ENCODE measurements at places on chromosomes 16 and 17.

DNA sequence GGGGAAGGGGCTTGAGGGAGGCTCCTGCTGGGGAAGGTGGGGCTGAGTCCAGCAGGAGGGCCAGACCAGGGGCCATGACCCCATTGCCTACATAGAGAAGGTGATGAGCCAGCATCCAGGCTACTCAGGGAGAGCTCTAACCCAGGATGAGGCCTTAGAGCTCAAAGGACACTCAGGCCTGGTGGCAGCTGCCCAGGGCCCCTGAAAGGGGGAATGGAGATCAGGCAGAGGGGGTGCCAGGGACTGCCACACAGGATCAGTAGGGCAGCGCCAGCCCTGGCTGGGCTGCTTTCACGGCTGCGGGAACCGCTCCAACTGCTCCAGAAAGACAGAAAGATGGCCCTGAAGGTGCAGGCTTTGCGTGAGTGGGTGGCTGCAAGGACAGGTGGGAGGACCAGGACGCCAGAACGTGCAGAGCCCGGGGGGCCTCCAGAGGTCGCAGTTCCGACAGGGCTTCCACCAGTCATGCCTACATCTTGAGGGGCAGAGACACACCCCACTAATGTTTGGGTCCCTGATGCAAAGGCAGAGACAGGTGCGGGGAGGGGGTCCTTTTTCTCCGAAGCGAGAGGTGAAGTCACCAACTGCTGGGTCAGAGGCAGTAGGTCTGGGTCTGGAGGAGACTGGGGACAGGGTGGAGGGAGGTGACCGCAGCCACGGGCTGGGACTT lies 882 bp upstream of the ATP6V0C start:
- peak; percentile 68 for DNase-seq

DNA sequence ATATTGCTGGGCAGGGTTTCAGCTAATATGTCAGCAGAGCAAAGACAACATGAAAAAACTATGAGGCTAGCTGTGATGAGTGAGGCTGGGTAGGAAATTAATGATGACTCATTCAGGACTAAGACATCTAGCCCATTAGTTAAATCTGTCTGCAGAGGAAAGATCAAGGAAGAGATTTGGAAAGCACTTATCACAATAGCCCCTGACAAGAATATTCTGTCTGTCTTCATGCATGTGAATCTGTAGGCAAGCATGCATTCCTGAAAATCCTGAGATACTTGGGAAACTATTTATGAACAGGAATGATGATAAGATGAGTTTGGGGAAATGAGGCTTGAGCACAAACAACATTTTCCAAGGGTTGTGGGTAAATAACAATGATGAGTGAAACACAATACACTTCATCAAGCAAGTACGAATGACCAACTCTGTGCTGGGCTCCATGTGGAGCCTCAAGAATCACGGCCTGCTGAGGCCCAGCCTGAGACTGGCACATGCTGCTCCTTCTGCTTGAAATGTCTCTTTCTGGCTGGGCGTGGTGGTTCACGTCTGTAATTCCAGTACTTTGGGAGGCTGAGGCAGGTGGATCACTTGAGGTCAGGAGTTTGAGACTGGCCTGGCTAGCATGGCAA lies 96.5 kb upstream of the ASIC2 start:
- DNase-seq, result no peak

- no peak for DNase-seq
Measured at GRCh38 chr16:79982862-79983261, 382.3 kb upstream of the MAF start.

GRCh38 chr17:29607557-29608195 lies 14.7 kb downstream of the ANKRD13B start:
- no peak for DNase-seq

GRCh38 chr16:89478576-89479221 lies 11.7 kb downstream of the ANKRD11 start:
- no peak for DNase-seq

DNA sequence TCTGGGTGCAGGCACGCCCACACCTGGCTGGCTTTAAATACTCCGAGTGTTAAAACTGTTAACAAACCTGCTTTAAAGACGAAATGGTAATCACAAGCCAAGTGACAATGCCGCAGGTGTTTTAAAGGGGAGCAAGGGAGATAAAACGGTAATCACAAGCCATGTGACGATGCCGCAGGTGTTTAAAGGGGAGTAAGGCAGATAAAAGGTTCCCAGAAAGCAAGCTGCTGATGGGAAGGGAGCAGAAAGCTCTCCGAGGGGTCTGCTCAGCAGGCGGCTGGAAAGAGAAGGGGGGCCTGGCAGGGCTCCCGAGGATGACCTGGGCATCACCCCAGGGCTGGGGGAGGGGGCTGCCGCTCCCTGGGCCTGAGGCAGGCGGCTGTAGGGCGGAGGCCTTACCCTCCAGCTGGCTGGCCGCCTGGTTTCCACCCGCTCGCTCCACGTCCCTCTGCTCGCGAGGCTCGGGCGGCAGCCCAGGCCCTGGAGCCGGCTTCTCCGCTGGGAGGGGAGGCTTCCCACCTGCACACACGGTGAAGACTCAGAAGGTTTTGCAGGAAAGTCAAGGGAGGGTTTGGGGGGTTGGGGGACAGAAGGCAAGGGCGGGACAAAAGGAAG lies 12.1 kb downstream of the NDUFAF8 start:
- no peak for DNase-seq

DNA sequence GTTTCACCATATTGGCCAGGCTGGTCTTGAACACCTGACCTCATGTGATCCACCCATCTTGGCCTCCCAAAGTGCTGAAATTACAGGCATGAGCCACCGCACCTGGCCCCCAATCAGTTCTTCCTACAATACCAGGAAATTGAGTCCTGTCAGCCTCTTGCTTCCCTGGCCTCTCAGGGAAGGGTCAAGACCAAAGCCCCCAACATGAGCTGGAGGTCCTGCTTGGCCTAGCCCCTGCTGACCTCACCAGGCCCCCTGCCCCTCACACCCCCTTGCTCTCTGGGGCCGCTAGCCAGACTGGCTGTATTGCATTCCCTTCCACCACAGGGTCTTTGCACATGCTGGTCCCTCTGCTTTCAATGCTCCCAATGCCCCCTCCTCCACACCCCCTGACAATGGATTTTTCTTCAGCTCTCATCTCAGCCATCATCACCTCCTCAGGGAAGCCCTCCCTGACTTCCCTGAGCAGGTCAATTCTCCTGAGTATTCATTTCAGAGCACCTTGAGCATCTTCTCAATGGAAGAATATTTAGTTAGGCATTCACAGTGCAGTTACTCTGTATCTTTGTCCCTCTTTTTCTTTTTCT lies 24.1 kb downstream of the IGFBP4 start:
- no peak for DNase-seq

DNA sequence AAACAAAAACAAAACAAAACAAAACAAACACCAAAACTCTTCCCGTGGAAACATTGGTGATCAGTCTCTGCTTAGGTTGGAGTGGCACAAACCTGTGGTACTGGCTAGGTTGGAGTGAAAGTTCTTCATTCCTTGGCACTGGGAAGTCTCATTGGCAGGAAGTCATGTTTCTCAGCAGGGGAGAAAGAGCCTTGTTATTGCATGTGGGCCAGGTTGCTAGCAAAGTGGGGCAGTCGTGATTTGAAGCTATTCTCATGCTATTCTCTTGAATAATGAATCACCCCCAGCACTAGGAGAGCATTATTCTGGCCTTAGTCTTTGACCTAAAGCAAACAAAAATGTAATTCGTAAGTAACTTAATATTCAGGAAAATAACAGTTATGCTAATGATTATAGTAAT lies 24.3 kb upstream of the B4GALNT2 start:
- no peak for DNase-seq

DNA sequence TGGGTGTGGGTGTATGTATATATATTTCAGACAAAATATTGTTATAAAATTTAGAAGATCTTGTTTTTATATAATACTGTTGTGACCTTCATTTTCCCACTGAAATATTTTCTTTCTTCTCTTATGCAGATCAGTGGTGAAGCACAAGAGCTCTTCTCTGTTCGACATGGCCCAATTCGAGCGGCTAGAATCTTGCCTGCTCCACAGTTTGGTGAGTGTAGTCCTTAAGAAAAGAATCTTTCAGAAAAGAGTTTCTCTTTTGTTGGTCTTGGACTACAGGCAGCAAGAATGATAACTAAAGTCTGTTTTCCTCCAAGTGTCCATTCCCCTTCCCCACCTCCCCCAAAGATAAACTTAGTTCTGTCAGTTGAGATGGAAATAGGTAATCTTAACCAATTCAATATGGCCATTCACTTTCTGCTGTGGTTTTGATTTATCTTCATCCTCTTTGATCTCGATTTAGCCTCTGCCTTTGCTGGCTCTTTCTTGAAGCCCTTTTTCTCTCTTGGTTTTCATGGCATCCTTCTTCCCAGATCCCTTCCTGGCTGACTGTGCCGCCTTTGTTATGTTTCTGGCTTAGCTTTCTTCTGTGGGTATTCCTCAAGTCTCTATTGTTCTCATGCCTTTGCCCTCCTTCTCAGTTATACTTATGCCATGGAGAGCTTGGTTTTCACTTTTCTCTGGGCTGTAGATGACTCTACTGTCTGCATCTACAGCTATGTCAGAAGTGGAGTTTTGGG lies 69.6 kb downstream of the BCAS3 start:
- no peak for DNase-seq

- DNase-seq, result no peak
Measured at GRCh38 chr16:57273359-57273758, 11.1 kb downstream of the PLLP start.

DNA sequence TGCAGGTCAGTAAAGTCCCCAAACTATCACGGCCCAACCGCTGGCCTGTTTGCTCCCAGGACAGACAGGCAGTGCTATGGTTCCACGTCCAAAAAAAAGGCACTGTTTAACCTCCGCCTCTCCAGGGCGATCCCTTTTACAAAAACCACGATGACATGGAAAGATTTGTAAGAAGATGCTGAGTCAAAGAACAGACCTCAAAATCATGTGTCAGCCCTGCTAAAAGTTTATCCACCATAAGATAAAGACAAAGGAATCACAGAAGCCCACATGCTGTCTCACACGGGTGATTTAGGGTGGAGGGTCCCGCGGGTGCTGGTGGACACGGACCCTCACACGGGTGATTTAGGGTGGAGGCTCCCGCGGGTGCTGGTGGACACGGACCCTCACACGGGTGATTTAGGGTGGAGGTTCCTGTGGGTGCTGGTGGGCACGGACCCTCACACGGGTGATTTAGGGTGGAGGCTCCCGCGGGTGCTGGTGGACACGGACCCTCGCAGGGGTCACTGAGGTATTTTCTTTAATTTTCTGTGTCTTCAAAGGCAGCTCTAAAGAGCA lies 117.2 kb upstream of the METRNL start:
- peak; percentile 26 for DNase-seq

DNA sequence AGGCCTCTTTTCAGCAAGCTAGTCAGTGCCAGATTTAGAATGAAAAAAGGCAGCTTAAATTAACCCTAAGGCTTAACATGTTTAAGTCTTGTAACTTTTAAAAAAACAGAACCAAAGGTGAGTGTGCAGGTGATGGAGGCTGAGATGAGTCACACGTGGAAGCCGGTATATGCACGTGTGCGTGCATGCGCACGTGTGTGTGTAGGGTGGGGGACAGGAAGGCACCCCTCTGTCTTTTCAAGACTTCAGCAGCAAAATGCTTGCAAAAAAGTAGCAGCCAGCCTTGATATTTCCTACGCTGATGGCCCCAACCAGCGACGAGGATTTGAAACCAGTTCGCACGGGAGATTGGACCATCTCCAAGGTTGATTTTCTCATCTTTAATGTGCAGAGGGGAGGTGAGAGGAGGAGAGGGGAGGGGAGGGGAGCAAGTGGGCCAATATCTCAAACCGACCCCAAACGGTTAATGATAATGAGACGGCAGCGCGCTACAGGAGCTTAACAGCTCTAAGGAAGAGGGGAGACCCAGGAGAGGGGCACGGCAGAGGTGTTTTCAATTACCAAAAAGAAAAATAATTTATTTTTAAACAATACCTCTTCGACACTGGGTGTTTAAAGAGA lies 154.7 kb downstream of the ZNF423 start:
- DNase-seq, result no peak

DNA sequence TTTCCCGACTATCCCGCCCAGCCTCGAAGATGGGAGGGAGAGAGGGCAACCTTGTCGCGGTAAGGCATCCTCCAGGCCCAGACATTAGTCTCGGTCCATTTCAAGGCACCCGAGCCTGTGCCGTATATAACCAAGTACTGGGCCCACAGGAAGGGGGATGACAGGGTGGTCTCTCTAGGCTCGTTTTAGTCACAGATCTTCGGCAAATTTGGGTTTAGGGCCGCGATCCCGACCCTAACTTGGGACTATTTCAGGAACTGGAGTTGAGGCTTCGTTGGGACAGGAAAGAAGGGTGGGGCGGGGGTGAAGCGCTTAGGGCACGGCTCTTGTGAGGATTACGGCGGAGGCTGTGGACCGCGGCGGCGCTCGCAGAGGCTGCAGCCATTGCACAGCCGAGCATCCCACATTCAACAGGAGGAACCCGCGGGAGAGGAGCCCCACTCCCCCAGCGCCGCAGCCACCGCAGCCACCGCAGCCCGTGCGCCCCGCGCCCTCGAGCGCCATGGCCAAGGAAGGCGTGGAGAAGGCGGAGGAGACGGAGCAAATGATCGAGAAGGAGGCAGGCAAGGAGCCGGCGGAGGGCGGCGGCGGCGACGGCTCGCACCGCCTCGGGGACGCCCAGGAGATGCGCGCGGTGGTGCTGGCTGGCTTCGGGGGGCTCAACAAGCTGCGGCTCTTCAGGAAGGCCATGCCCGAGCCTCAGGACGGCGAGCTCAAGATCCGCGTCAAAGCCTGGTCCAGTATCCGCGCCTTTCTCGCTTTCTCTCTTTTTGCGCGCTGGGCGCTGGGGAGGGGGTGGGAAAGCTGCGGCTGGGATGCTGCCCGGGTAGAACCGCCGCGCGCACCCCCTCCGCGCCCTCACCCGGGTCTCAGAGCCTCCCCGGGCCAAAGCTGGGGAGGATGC lies at the start of gene VAT1L:
Gene VAT1L, plus strand, starts transcription at position 384 of the 904 bp plus-strand sequence. Its CDS starts 119 bp downstream, at position 503.
- DNase-seq, result no peak

DNA sequence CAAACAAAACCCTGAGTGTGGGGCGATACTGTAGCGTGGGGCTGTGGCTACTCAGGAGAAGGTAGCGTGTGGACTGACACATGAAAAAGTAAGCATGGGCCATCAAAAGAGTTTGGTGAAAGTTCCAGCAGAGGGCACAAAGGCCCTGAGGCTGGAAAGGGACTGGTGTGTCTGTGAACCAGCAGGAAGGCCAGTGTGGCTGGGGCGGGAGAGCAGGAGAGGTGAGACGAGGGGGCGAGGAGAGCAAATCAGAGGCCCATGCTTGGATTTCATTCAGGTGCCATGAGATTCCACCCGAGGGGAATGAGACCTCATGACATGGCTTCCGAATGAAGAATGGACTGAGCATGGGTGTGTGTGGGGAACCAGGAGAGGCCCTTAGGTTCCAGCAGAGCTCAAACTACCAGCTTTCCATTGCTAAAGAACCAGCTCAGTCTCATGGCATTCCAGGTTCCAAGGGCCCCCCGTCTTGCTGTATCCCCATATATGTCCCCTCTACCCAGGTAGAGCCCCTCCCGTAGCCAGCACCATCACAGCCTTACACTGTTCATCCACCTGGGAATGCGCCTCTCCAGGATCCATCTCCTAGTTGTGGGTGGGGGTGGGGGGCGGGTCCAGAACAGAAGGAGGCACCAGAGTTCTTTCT lies 31.1 kb downstream of the TRPV2 start:
- no peak for DNase-seq

GRCh38 chr16:70254180-70254964 lies 2.6 kb upstream of the EXOSC6 start:
- DNase-seq, result no peak

- no peak for DNase-seq
Measured at GRCh38 chr17:80446645-80447405, 29.6 kb downstream of the NPTX1 start.
